Frontal cortex (tissue), 4 donors: ENCODE measurements at places on chromosomes 6 and 20. TPM values are rescaled to one million over a fixed set of nuclear protein-coding genes. Genes with fewer than 3 reads are reported as not detected.

Gene EBF4
- total RNA-seq = 11.8 TPM

Gene C6orf132
- total RNA-seq = under 0.01 TPM

Gene RFX6
- not detected for total RNA-seq

Gene DNPH1
- 13.9 TPM for total RNA-seq

Gene TPD52L1
- 9.4 TPM for total RNA-seq

Gene ZFP57
- total RNA-seq = not detected
